ENCODE measurements at places on chromosomes 2 and 18. TPM values are rescaled to one million over a fixed set of nuclear protein-coding genes. Genes with fewer than 3 reads are reported as not detected.
A peak's percentile ranks its signal among the peaks of the same experiment; 100 is the strongest.

DNA sequence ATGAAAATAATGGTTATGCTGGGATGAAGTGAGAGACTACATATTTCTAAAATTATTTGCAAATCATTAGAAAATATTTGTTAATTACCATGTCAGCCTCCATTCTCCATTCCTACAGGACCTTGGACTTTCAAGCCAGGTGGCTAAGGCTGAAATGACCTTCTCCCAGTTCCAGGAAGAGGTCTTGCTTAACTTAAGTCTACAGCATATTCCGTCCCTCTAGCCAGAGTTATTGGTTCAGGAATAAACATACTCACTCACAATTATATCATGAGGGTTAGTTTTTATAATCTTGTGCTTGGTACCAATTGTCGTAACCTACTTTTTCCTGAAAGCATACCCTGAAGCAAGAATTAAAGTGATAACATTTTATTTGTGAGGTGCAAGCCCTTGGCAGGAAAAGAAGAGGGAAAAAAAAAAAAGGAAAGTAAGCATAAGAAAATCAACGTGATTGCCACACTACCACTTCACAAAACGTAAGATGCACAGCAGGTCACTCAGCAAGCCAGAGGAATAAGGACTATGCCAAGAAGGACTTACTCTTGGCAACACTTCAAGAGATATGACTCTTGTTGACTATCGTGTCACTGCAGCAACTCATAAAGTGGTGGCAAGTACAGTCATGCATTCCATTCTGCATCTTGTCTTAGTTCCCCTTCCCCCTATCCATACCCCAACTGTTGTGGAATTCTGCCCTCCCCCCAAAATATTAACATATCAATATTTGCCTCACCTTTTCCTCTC, 479.1 kb downstream of the MBD2 start:
- H3K36me3 ChIP-seq, result no peaks in the 10 kb centered on the region
- DNase-seq, result no peak
- no peaks in the 10 kb centered on the region for H3K27me3 ChIP-seq
- no peak overlapping the region for H3K27ac ChIP-seq
- no peak overlapping the region for H3K4me3 ChIP-seq

Gene GCA
- 18.8 TPM for total RNA-seq

DNA sequence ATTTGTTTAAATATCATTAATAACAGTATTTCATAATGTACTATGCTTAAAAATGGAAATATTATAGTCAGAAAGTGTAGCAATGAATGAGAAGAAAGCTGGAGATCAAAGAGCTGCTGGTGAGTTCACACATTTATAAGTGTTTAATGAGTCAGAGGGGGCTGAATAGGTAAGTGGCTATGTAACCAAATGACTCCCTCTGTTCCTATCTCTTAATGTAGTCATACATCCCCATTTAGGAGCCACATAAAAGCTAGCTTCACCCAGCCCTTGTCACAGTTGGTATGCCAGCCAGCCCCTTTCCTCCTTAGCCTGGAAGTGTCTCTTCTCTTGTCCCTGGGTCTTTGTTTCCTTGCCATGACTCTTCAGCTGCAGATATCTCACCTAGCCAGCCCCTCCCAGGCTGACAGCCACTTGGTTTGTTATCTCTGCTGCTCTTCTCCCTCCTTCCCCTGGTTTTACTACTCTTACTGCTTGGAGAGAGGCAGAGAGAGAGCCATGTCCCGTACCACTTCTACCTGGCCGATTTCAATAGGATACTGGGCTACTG, 438.6 kb upstream of the HNMT start:
- no peak overlapping the region for H3K4me3 ChIP-seq
- H3K27me3 ChIP-seq, result no peaks in the 10 kb centered on the region
- H3K36me3 ChIP-seq, result no peaks in the 10 kb centered on the region
- no peaks in the 10 kb centered on the region for H3K4me1 ChIP-seq

GRCh38 chr2:229572507-229573271, 141.7 kb downstream of the DNER start:
- no peaks in the 10 kb centered on the region for H3K4me1 ChIP-seq
- no peak overlapping the region for H3K4me3 ChIP-seq
- no peak overlapping the region for H3K27ac ChIP-seq
- H3K36me3 ChIP-seq, result no peaks in the 10 kb centered on the region

DNA sequence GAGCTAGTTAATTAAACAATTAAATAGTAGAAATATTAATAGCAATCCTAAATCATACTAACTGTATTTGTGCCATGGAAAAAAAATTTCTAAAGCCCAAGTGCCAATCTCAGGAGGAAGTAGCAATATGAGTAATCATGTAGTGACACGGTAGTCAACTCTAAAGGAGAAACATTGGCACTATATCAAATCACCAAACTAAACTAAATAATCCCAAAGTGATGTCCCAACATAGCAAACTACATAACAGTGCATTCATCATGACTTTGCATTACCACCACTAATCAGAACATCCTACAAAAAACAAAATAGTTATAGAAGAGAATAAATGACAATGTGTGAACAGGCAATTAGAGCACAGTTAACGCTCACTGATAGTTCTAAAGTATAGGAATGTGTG, 195.1 kb downstream of the EXOC6B start:
- no peak overlapping the region for H3K27ac ChIP-seq
- H3K4me1 ChIP-seq, result no peaks in the 10 kb centered on the region
- no peak for DNase-seq
- H3K4me3 ChIP-seq, result no peak overlapping the region

- H3K4me3 ChIP-seq, result no peak overlapping the region
- no peak overlapping the region for H3K27ac ChIP-seq
- H3K36me3 ChIP-seq, result no peaks in the 10 kb centered on the region
- no peak for DNase-seq
Observed at GRCh38 chr2:62391696-62392095, 114.3 kb downstream of the TMEM17 start.

DNA sequence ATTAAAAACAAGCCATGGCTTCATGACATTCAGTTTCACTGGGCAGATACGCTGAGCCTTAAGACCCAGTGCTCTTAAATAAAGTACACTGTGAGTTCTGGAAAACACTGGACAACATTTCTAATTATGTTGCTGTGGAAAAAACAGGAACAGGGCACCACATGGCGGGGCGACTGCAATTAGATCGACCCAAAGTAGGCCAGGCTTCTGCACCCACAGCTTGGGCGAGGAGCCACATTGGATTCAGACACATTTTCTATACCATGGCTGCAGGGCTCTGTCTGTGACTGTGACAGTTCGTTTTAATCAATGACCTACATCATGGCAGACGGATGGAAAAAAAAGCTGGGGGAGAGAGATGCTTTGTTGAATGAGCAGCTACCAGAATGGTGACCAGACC, 227.2 kb upstream of the HS6ST1 start:
- H3K27me3 ChIP-seq, result no peaks in the 10 kb centered on the region
- H3K4me3 ChIP-seq, result no peak overlapping the region
- no peaks in the 10 kb centered on the region for H3K36me3 ChIP-seq

Gene PARD3B
- 2.0 TPM for total RNA-seq

GRCh38 chr18:46298511-46298910, 194.3 kb downstream of the HAUS1 start:
- H3K27ac ChIP-seq, result no peak overlapping the region
- DNase-seq, result no peak
- no peak overlapping the region for H3K4me3 ChIP-seq
- no peaks in the 10 kb centered on the region for H3K4me1 ChIP-seq
- H3K27me3 ChIP-seq, result peaks cover 8% of the 10 kb centered on the region

- no peaks in the 10 kb centered on the region for H3K27me3 ChIP-seq
- H3K27ac ChIP-seq, result no peak overlapping the region
- H3K4me3 ChIP-seq, result no peak overlapping the region
- H3K36me3 ChIP-seq, result no peaks in the 10 kb centered on the region
- H3K4me1 ChIP-seq, result no peaks in the 10 kb centered on the region
Observed at GRCh38 chr2:59732871-59733566, 820.4 kb downstream of the BCL11A start.

GRCh38 chr2:149063177-149063576, 24.7 kb downstream of the LYPD6B start:
- H3K4me3 ChIP-seq, result no peak overlapping the region
- no peaks in the 10 kb centered on the region for H3K4me1 ChIP-seq
- DNase-seq, result no peak
- H3K27me3 ChIP-seq, result no peaks in the 10 kb centered on the region
- no peaks in the 10 kb centered on the region for H3K36me3 ChIP-seq
- no peak overlapping the region for H3K27ac ChIP-seq

GRCh38 chr18:25243754-25244153, 108.2 kb downstream of the ZNF521 start:
- H3K4me3 ChIP-seq, result no peak overlapping the region
- H3K27ac ChIP-seq, result no peak overlapping the region
- no peaks in the 10 kb centered on the region for H3K27me3 ChIP-seq

Gene ATP5F1A
- 563 TPM for total RNA-seq

GRCh38 chr2:230715201-230715600, 2.6 kb downstream of the CAB39 start:
- no peak for DNase-seq
- peaks cover 23% of the 10 kb centered on the region for H3K4me1 ChIP-seq
- no peak overlapping the region for H3K27ac ChIP-seq
- H3K27me3 ChIP-seq, result no peaks in the 10 kb centered on the region
- no peak overlapping the region for H3K4me3 ChIP-seq

Gene C2orf92
- 3.0 TPM for total RNA-seq

Gene OTX1
- total RNA-seq, result 13.1 TPM

- no peaks in the 10 kb centered on the region for H3K27me3 ChIP-seq
- H3K27ac ChIP-seq, result no peak overlapping the region
- H3K36me3 ChIP-seq, result no peaks in the 10 kb centered on the region
- H3K4me1 ChIP-seq, result no peaks in the 10 kb centered on the region
- no peak overlapping the region for H3K4me3 ChIP-seq
Observed at GRCh38 chr2:147006736-147007141, 838.1 kb upstream of the ACVR2A start.

GRCh38 chr2:235595422-235596010, 101.7 kb downstream of the AGAP1 start:
- H3K4me3 ChIP-seq, result no peak overlapping the region
- H3K36me3 ChIP-seq, result no peaks in the 10 kb centered on the region
- peak; percentile 47 for DNase-seq
- no peaks in the 10 kb centered on the region for H3K4me1 ChIP-seq

- peaks cover 56% of the 10 kb centered on the region for H3K4me1 ChIP-seq
- H3K27ac ChIP-seq, result peak overlapping the region; percentile 98
- no peak overlapping the region for H3K4me3 ChIP-seq
- no peaks in the 10 kb centered on the region for H3K27me3 ChIP-seq
- H3K36me3 ChIP-seq, result no peaks in the 10 kb centered on the region
- no peak for DNase-seq
Observed at GRCh38 chr2:181958726-181959125, 26.9 kb upstream of the PPP1R1C start.

DNA sequence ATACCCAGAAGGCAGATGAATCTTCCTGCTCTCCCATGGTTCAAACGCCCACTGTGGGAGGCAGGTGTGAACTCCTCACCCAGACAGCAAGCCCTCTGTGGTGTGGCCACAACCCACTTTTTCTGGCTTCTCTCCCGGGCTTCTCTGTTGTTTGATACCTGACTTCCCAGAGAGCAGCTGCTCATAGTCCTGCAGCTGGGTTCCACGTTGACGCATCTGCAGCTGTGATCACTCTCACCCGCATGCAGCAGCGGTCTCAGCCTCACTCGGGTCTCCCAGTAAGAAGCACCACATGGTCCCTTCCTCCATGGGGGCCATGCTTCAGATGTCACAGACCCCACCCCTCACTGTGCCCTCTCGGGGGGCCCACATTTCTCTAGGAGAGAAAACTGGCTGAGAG, 3.5 kb downstream of the ASPRV1 start:
- no peaks in the 10 kb centered on the region for H3K36me3 ChIP-seq
- no peak for DNase-seq
- no peak overlapping the region for H3K27ac ChIP-seq
- no peak overlapping the region for H3K4me3 ChIP-seq
- H3K4me1 ChIP-seq, result no peaks in the 10 kb centered on the region
- H3K27me3 ChIP-seq, result peaks cover 6% of the 10 kb centered on the region

- H3K4me3 ChIP-seq, result no peak overlapping the region
- no peak overlapping the region for H3K27ac ChIP-seq
- no peaks in the 10 kb centered on the region for H3K36me3 ChIP-seq
- no peaks in the 10 kb centered on the region for H3K27me3 ChIP-seq
- H3K4me1 ChIP-seq, result no peaks in the 10 kb centered on the region
Observed at GRCh38 chr18:43170586-43170985, 55.1 kb upstream of the RIT2 start.

DNA sequence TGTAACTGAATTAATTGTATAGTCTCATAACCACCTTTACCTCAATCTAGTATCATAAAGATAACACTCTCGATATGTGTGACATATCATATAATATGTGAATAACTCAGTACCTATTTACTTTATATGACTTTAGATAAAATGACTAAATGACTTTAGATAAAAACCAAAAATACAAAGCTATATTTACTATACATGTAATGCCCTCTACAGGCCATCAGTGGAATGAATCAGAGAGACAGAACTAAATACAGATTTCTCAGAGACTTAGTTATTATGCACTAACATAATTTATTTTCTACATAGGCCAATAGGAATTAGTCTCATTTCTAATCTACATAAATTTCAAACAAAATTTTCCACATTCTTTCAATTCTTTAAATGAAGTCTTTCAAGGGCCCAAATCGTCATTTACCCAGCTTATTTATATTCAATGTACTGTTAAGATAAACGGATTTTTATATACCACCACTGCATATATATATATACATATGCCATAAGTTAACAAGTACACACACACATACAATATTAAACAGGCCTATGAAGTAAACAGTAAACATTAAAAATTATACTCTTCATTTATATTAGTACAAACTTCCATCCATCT, 219.9 kb downstream of the EXOC6B start:
- H3K36me3 ChIP-seq, result no peaks in the 10 kb centered on the region
- no peak for DNase-seq
- no peak overlapping the region for H3K4me3 ChIP-seq
- H3K27me3 ChIP-seq, result no peaks in the 10 kb centered on the region
- H3K4me1 ChIP-seq, result no peaks in the 10 kb centered on the region
- no peak overlapping the region for H3K27ac ChIP-seq

DNA sequence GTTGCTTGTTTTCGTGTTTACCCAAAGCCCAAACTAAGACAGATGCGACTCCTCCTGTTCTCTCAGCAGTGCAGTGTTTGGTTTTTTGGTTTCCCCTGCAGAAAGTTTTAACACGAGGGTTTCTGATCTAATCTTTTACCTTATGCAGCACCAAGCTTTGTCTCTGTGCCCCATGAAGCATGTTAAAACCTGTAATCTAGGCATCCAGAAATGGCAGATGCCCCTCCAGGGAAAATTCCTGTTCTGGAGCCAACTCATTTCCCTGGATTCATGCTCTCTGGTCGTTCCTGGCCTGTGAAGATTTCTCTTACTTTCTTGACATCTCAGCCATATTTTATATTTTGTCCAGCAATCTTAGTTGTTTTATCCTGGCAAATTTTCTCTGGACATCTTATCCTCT, 91.5 kb downstream of the LTBP1 start:
- H3K36me3 ChIP-seq, result no peaks in the 10 kb centered on the region
- H3K27ac ChIP-seq, result no peak overlapping the region
- H3K4me3 ChIP-seq, result no peak overlapping the region
- DNase-seq, result no peak
- no peaks in the 10 kb centered on the region for H3K4me1 ChIP-seq

Gene PLCL1
- total RNA-seq, result 0.07 TPM

GRCh38 chr2:75432761-75433361, 127.9 kb downstream of the EVA1A start:
- no peaks in the 10 kb centered on the region for H3K36me3 ChIP-seq
- DNase-seq, result no peak
- no peaks in the 10 kb centered on the region for H3K27me3 ChIP-seq
- H3K27ac ChIP-seq, result no peak overlapping the region

All from HCT116 (cell line).